ENCODE measurements at places on chromosomes 7 and 10.

DNA sequence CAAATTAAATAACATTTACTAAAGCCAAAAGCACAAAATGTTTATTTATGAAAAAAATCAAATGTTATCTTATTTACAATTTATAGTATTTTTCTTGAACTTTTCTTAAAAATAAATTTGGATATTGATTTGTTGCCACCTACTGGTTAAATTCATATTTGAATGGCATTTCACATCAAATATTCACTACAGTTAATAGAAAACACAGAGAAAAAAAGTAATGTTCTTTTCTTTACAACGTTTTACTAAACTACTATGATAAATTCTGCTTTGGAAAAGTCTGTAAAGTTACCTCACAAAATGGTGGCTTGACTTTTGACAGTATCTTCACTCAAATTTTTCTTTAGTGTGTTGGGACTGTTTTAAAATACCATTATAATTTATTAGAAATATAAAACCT is 52.7 kb downstream of the SRPK2 start:
- DNase-seq = no peak

DNA sequence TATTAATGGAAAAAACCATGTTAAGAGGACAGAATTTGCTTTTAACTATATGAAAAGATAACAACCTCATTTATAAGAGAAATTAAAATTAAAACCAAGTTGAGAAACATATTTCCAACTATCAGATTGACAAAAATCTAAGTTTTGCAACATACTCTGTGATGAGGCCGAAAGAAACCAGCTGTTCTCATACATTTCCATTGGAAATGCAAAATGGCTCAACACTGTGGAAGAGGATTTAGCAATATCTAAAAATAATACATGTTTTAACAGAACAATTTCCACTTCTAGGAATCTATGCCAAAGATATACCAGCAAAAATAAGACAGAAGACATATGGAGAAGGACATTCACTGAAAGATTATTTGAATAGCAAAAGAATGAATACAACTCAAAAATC is 268.8 kb downstream of the DYNC1I1 start:
- DNase-seq = no peak

DNA sequence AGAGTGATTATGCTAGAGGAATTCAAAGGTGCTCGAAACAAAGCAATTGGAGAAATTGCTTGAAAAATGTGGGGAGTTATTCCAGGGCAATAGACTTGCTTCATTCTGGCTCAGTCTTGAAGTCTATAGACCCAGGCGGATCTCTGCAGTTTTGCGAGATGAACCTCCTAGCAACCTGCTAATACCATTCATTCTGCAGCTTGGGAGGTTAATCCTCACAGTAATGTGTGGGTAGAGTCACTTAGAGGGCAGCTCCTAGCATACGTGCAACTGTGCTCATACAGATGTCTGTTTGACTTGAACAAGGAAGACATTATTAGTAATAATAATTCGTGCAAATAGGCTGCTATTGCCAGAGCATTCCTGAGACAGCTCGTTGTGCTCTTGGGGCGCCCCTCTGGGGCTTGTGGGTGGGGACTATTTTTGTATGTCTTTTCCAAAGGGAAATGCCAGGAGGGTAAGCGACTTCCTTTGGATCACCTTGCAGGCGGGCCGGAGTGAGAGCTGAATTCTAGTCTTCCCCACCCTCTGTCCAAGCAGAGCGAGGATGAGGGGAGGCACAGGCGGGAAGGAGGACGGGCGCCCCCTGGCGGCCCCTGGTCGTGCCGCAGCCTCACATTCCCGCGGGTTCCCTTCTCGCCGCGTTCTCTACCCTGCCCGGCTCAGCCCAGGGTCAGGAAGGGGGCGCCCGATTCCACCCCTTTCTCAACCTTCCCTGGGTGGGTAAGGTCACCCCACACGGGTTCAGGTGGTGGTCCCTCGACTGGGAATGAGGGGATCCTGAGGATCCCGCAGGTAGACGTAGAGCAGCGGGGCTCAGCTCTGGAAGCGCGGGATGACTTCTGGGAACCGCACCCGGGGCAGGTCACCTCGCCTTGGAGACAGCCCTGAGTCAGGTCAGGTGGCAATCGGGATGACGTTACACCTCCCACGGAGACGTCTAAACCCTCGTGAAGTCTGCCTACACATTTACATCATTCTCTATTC is 241.5 kb downstream of the PHTF2 start:
- peak; percentile 46 for DNase-seq

DNA sequence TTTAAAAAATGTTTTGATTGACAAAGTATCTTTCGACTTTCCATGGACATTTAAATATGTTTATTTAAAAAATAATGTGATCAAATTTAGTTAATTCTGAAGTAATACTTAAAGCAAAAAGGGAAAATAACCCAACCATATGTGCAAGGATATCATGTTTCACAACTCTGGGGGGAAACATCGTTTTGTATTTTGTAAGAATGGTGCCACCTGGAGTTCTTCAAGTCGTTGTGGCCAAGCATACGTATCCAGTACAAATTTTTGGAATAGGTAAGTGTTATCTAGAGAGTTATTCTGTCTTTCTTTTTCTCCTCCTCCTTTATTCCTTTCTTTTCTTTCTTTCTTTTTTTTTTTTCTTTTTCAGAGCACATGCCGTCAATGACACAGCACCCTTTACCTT is 176.2 kb upstream of the CSTF2T start:
- DNase-seq = no peak

DNA sequence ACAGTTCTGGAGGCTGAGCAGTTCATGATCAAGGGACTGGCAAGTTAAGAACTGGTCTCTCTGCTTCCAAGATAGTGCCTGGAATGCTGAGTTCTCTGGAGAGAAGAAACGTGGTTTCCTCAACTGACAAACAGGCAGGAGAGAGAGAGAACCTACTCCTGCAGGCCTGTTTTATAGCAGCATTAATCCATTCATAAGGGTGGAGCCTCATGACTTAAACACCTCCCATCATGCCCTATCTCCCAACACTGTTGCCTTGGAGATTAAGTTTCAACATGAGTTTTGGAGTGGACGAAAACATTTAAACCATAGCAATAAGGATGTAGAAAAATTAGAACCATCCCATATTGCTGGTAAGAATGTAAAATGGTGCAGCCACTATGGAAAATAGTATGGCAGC is 32.3 kb upstream of the IMMP2L start:
- DNase-seq = no peak

GRCh38 chr7:128417071-128417470 is 7.3 kb upstream of the IMPDH1 start:
- DNase-seq = no peak

- no peak for DNase-seq
Observed at GRCh38 chr10:35351021-35351420, 14.7 kb downstream of the CCNY start.

DNA sequence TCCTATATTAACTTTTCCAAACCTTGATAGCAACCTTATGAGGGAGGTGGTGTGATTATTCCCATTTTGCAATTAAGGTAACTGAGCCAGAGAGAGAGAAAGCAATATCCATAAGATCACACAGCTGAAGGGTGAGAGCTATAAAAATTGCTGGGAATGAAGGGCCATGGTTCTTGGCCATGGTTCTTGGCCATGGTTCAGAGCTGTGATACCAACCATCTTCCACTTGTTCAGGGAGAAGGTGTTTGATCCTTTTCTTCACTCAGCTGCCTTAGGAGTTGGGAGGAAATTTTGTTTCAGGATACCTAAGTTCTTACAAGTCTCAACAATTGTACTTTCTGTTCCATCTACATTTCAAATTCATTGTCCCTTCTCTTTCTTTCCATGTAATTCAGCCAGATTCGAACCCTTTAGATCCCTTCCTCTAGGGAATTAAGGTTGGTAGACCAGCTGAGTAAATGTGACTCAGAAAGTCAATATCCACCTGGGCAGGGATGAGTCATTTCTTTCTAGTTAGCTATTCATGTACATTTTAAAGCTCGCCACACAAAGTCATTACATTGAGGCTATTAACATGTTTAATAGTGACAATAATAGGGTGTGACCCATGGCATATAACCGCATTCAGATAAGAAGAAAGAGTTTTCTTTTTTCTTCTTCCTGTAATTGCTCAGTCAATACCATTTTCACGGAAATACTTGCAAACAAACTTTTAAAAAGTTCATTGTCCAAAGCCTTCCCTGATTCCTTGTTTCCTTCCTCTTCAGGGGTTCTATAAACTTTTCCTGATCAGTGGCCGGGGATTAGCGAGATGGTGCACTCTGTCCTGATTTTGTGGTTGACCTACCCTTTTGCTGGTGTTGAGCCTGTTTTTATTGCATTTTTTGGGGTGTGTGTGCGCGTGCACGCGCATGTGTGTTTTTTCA is 143.4 kb downstream of the TCF7L2 start:
- DNase-seq = no peak

GRCh38 chr10:132538790-132539421 is 1.3 kb downstream of the INPP5A start:
- DNase-seq = no peak

GRCh38 chr7:750111-750905 is 23.2 kb upstream of the PRKAR1B start:
- DNase-seq = no peak

GRCh38 chr10:114151486-114151885 is 22.5 kb downstream of the CCDC186 start:
- no peak for DNase-seq

GRCh38 chr10:71725998-71726579 is 6.5 kb upstream of the C10orf105 start:
- DNase-seq = peak; percentile 42

DNA sequence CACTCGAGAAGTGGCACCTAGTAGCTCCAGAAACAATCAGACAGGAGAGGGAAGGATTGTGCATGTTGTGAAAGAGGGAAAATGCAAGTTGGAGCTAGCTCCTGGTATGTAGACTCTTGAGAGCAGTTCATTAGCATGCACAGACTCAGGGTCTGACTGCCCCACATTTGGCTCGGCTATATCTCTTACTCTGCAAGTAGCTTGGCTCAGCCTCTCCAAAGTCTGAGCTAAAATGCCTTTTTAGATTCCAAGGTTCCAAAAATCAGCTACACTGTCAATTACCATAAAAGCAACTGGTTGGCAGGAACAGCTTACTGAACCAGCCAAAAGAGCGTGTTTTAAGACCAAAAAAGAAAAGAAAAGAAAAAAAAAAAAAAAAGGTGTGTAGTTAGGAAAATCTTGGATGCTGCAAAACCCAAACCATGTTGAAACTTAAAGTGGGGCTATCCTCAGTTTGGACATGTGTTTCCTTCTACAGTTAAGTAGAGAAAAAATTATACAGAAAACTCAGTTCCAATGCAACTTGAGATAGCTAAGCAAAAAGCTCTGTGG is 65.5 kb downstream of the MKX start:
- no peak for DNase-seq

DNA sequence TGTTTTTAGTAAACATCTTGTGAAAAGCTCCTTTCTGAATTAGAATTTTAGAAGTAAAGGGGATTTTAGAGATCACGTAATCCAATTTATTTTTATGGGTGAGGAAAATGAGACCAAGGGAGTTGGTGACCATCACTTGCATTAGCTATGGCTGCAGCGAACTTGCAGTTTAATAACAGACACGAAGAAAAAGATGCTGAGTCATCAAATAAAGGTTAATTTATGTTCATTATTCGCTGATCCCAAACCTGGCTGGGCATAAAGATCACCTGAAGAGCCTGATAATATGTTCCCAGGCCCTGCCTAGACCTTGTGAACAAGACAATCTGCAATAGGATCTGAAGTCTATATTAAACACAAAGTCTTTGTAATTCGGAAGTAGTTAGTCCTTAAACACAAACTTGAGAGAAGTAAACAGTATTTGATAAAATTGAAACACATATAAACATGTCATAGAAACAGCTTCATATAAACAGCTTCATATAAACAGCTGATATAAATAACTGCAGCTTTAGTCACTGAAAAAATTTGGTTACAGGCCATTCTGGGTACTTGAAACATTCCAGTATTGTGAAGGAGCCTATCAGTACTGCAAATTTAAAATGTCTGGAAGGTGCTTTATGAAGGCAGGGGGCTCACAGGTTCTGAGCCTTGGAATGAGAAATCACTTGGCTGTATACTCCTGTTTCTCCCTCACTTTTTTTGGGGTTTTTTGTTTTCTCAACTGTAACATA is 16.5 kb downstream of the GPR158 start:
- no peak for DNase-seq

- no peak for DNase-seq
Observed at GRCh38 chr7:67589183-67589582, 592.5 kb downstream of the TYW1 start.

DNA sequence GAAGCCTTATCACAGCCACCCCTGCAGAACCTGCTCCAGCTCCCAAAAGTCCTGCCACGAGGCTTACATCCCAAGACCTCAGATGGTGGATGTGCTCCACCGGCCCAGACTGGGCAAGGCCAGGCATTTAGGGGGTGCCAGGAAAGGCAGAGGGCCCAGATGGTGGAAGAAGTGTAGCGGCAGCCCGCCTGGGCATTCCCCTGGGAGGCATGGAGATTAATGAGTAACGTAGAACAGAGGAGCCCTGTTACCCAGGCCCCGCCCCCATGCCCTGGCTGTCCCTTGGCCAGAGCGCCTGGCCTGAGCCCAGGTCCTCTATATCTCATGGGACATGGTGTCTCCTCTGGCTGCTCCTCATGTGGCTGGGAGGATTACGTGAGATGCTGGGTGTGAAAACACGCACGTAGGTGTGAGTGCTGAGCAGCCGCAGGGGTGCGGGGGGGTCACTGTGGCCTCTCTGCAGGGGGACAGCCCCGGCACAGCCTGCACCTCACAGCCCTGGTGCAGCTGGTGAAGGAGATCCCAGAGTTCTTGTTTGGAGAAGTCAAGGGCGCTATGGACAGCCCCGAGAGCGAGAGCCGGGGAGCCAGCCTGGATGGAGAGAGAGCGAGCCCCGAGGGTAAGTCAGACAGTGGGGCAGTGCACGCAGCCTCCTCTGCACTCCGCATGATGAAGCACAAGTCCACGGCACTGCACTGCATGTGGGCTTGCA is 52.9 kb downstream of the ZNF467 start:
- DNase-seq = no peak

DNA sequence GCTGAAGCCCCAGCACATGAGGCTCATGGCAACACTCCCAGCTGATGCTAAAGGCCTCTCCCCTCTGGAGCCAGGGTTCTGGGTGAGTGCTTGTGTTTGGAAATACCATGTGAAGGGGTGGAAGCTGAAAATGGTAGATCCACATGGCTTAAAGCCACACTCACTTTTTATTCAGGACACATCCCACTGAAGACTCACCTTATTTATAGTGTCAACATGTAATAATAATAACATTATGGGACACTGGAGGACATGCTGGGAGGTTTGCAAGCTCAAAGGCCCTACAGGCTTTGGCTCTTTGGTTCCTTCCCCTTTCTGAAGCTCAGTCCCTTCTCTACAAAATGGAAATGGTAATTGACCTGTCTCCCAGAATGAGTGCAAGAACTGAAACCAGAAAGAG is 318.0 kb downstream of the GRID1 start:
- DNase-seq = no peak

- no peak for DNase-seq
Observed at GRCh38 chr10:102702742-102703141, 11.5 kb downstream of the ARL3 start.

GRCh38 chr10:60208676-60209269 is 180.9 kb downstream of the ANK3 start:
- DNase-seq = no peak

GRCh38 chr10:120963594-120964220 is 112.5 kb downstream of the WDR11 start:
- no peak for DNase-seq

- DNase-seq = no peak
Observed at GRCh38 chr10:3525832-3526449, 259.1 kb downstream of the KLF6 start.
